ENCODE measurements at places on chromosomes 12 and 14.

GRCh38 chr14:68945585-68946488 is 33.3 kb downstream of the ACTN1 start:
- no peak for DNase-seq

GRCh38 chr12:58537278-58537677 is 383.0 kb downstream of the LRIG3 start:
- no peak for DNase-seq

DNA sequence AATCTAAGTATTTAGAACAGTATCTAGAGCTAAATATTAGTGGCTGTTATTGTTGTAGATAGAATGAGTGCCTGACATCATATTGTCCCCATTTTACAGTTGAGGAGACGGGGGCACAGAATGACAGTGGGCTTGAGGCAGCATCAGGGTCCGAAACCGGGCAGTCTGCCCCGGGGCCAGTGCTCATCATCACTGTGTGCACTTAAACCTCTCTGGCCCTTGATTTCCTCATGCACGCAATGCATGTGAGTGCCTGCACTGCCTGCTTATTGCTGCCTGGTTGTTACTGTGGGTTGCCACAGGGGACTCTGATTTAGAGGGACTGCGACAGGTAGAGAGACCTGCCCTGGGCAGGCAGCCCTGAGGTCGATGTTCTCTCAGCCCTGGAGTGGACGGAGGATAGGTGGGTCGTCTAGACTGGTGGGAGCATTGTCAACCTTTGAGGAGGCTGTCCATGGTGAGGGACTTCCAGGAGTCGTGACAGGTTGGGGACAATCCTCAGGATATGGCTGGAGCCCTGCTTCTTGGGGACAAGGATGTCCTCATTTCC is 9.8 kb downstream of the ACVRL1 start:
- DNase-seq, result no peak

DNA sequence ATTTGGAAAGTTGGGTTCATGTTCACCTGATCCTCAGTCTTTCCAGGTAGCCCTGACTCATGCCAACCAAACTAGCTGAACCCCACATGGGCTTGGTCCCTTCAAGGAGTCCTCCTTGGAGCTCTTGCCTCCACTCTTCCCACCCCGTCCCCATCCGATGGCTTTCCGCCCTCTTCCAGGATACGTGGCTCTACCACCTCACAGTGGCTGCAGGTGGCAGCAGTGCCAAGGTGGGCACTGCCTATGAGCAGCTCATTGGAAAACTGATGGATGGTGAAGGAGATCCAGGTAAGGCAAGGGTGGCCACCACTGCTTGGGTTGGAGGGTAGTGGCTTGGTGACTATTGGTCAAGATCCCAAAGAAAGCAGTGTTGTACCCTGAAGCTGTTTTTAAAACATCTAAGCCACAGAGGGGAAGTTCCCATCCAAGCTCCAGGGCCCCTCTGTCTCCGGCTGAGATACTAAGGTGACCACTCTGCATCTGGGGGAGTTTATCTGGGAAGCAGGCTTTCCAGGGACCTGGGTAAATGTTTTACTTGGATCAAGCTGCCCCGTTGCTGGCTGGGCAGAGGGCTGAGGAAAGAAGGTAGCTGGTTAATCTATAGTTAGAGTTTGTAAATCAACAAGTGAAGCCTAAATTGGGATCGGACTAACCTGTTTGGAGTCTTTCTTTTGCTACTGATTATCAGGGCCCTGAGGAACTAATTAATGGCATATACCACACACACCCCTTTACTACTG is 23.7 kb downstream of the PIGH start:
- DNase-seq, result no peak

- DNase-seq, result no peak
Measured at GRCh38 chr12:29204521-29204920, 55.4 kb downstream of the FAR2 start.

DNA sequence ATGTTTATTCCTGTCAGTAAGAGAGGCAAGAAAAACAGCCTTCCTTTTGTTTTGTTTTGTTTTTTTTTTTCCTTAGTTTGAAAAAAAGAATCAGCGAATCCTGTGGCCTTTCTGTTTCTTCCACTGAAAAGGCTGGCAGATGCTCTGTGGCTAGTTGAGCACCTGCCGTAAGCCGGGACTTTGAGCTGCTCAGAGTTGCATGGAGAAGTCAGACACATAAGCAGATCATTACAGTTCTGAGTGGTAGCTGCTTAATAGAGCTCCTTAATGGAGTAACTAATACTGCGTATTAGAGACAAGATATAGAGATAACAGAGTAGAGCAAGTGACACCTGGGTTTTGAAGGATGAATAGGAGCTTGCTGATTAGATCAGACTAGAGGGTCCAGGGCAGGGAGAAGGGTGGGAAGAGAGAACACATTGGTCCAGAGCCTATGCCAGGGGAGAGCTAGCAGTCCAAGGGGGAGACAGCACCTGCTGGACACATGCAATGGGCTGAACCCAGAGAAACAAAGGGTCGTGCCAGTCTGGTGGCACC is 129.4 kb downstream of the TSPAN9 start:
- no peak for DNase-seq

DNA sequence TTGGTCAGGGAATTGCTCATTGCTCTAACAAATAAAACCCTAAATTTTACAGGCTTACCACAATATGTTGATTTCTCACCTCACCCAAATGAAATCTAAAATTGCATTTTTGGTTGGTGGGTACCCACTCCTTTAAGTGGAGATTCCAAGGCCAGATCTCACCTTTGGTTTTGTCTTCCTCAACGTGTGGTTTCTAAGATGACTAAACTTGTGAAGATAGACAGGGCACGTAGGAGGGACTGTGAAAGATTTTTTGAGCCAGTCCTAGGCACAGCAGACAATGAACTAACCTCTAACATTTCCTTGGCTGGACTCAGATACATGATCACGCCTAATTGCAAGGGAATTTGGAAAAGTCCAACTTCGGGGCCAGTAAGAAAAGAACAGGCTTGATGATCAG is 1003.9 kb downstream of the FLRT2 start:
- DNase-seq, result no peak

DNA sequence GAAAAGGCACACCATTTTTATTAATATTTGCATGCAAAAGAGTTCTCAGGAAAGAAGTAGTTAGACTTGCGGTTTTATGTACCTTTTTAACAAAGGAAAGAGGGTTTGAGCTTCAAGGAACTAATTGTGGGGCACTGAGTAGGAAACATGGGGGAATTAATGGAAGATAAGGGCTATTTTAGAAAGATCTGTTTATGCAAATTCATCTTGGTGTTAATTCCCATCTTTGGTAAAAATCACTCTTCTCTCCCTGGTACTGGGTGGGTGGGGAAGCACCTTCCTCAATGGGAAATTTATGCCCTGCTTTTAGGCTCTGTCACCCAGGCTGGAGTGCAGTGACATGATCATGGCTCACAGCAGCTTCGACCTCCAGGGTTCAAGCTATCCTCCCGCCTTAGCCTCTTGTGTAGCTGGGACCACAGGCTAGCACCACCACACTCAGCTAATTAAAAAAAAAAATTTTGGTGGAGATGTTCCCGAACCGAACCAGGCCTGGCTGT is 30.1 kb upstream of the RESF1 start:
- no peak for DNase-seq

DNA sequence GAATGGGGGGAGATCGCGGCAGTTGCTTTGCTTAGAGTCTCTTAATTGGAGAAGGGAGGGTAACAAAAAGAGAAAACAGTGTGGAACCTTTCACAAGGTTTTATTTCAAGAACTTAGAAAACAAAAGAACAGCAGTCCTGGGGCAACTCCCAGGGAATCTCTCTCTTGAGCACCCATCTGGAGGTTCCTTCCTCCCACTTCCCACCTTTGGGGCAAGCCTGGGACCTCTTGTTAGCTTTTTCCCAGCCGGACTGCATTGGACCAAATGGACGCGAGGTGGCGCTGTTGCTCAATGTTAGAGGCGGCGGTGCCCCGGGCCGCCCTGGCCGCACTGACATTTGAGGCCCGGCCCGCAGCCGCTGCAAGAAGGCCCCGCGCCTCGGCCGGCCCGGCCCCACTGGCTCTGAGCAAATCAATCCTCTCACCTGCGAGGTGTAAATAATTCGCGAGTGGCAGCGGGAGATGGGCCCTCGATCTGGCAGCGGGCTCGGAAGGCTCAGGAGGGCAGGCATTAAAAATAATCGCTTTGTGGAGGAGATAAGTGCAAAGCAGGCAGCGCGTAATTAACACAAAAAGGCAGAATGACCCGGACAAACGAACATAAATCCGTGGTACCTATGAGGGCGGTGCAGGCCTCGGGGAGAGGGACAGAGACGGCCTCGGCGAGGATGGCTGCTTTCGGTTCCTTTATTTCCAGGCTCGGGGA is 2.8 kb upstream of the HOXC8 start:
- DNase-seq, result peak; percentile 74

DNA sequence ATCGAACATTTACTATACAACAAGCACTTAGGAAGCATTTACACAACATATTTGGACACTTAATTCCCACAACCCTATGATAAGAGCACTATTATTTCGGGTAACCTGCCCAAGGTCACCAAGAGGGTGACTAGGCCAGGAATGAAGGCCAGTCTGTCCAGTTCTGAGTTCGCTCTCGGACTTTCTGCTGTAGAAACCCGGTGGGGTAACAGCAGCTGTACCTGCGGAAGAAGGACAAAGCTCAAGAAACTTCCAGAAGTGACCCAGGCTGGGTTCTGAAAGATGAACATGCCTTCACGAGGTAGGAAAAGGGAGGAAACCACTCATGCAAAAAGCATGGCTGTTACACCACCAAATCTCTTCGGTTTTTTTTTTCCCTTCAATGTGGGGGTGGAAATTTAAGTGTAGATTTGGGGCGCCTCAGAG is 10.8 kb downstream of the PLA2G1B start:
- DNase-seq, result no peak

- no peak for DNase-seq
Measured at GRCh38 chr12:84408936-84409335, 503.7 kb downstream of the SLC6A15 start.

- DNase-seq, result no peak
Measured at GRCh38 chr14:81729622-81730021, 196.0 kb upstream of the SEL1L start.

GRCh38 chr12:100555722-100556121 is 17.8 kb upstream of the GAS2L3 start:
- DNase-seq, result no peak

DNA sequence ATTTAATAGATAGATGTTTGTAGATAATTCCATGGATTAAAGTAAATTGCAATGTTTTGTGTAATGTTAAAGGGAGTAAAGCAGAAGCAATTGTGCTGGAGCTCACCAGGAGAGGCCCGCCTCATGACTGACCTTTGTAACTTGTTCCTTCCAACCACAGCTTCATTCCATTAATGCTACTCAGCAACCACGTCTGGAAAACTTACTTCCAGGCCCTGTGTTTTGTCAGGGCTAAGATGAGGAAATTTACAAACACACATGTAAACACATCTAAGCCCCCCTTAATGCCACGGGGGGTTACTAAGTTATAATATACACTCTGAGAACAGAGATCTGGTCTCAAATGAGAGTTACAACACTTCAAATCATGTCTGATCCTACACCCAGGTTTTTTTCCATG is 12.4 kb downstream of the LUM start:
- DNase-seq, result no peak

DNA sequence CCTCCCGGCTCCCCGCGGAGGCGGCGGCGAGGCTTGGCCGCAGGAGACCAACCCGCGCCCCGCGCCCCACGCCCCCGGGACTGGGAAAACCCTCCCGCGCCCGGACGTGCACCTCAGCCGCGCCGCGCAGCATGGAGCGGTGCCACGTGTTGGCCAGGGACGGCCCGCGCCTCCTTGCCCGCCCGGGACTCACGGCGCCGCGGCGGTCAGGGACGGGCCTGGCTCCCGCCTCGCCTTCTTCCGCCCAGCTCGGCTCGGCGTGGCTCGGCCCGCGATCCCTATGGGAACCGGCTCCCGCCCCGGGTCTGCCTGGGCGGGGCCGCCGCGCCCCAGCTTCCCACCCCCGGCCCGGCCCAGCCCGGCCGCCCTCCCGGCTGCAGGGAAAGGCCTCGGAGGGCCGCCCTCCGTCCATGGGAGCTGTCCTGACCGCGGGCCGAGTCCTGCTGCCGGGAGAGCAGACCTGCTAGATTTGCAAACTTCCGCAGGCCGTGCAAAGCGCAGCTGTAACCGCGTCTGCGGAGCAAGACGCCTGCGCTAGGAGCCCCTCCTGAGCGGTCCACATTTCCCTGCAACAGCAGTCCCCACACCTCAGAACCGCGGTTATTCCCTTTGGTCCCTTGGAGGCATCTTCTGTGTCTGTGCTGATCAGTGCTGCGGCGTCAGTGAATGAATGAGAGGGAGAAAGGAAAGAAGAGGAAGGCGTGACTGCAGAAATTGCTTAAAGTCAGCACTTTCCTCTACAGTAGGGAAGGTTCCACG is at the start of gene CDKL1:
CDKL1 (minus strand) TSS at position 251 of the 759 bp plus-strand sequence. CDS start 1,013 bp downstream, outside the sequence.
- peak; percentile 35 for DNase-seq

DNA sequence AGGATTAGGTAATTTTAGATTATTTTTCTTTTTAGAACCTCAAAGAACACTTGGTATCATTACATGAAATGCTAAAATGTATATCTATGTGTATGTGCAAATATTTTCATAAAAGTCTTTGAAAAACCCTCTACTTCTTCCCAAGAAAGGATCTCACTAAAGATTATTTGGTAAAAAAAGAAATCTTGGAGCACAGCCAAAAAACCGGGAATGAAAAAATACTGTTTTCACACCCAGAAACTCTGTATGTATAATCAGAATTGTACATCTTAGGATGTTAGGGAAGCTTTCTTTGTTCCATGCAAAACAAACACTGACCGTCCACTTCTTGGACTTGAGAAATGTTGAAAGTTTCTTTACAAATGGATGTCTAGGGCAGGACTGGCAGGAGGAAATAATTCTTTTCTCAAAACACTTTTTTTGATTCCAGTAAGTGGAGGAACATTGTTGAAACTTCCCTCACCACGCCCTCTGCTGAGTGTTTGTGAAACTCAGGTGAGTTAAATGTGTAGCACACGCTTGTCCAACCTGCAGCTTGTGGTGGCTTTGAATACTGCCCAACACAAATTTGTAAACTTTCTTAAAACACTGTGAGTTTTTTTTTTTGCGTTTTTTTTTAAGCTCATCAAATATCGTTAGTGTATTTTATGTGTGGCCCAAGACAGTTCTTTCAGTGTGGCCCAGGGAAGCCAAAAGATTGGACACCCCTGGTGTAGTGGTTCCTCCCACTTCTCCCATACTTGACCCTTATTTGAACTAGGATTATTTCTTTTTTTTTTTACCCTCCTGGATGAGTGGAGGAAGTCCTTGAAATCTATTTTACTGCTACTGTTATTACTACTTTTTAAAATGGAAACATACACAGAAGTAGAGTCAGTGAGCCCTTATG is 26.6 kb downstream of the FBXO34 start:
- DNase-seq, result no peak

DNA sequence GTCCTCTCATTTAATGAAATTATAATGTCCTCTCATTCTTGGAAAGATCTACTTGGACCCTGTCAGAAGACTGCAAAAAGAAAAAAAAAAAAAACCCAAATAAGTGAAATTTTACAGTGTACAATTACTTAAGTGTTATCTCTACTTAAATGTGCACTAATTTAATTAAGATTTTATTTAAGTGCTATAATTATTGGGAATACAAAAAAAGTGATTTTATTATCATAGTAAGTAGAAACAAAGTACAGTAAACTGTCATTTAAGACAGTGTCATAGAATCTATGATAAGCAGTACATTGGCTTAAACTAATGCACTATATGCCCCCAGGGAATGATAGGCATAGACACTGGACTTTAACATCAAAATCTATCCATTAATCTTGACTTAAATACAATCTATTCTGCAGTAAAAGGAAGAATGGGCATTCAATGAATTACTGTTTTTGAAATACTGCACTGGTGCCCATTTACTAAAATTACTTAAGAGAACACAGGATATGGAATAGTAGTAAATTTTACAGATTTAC is 23.3 kb downstream of the INSM2 start:
- DNase-seq, result no peak

GRCh38 chr12:102399653-102400052 is 80.7 kb downstream of the IGF1 start:
- no peak for DNase-seq

All from activated T-helper 9 cell treated with anti-CD3 and anti-CD28 coated beads, Interleukin-2, amount 50 U/mL, for 16 hours (primary cell).